Naive thymus-derived CD8-positive, alpha-beta T cell (primary cell): ENCODE measurements at places on chromosomes 7 and 10.

GRCh38 chr7:148590471-148590870 lies at the start of gene C7orf33:
TSS of gene C7orf33 (plus strand) at chr7:148590766. CDS start at chr7:148590926, 160 bp downstream.
- no peak for DNase-seq

GRCh38 chr10:43852149-43852548 lies 203.5 kb upstream of the ZNF32 start:
- no peak for DNase-seq

DNA sequence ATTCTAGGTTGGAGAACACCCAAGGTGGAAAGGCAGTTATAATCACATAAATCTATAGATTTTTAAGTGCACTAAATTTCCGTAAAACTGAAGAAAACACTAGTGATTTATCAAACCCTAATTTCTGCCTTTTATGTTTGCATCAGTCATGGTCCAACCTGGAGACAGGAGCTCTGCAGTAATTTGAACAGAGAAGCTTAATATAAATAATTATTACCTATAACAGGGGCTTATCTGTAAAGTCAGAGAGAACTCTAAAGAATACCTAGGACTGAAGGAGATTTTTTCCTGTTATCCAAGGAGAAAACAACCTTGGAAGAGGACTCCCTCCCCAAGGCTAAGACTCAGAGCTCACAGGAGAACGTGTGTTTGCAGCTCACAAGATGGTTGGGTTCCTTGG lies 95.1 kb downstream of the MPP7 start:
- no peak for DNase-seq

DNA sequence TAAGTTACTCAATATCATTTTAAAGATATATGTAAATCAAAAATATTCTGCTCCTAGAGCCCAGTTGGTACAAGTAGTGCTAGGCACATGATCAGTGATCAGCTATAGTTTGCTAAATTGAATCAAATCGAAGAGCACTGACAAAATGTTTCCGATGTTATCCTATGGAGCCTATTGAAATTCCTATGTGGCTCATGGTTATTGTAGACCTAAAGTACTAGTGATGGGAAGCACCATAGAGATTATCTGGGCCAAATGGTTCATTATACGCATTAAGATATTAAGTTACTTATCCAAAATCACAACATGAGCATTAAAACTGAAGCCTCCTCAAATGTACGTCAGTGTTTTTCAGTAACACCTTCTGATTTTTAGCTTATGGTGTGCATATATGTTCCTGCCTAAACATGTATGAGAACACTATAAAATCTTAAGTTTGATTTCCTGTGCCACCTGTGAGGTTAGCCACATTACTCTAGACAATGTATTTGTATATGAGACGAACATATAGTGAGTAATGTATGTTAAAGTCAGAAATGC lies 103.2 kb downstream of the IQUB start:
- no peak for DNase-seq

GRCh38 chr10:100759331-100759730 lies 13.9 kb downstream of the PAX2 start:
- DNase-seq, result no peak

DNA sequence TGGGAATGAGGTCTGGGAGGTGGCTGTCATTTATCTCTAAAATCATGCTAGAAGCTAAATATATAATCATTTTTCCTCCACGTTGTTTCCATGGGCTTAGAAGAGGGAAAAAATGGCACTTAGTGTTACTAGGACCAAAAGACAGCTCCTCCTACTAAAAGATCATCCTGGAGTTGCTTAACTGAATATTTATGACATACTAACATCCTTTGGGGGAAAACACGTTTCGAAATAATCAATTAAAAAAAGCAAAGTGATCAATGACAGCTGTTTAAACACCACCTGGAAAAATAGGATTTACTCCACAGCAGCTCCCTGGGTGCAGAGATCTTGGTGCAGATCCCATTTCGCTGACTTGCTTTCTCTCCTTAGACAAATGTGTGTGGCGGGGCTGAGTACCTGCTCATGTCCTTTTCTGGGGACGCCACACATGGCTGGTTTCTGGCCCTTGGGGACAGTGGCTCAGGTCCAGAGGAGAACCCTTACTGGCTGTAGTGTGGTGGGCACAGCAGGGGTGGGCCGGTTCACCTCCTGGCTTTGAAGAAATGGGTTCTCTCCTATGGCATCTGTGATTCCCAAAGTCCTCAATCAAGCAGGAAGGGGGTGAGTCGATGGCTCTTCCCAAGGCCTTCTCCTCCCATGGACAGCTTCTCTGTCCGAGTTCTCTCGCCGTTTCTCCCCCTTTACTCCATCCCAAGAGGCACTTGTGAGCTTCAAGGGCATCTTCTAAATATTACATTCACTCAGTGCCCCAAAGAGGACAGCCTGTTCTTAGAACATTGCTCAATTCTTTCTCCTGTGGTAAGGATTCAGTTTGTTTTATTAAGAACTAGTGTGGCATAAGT lies 156.4 kb upstream of the KLF14 start:
- no peak for DNase-seq
